ENCODE measurements at places on chromosomes 13 and 19. TPM values are rescaled to one million over a fixed set of nuclear protein-coding genes. Genes with fewer than 3 reads are reported as not detected.

GFY gene
- total RNA-seq, result not detected

SPACA4 gene
- not detected for total RNA-seq

TNNT1 gene
- total RNA-seq, result 0.84 TPM

KIR3DL2 gene
- total RNA-seq, result not detected

TPTE2 gene
- not detected for total RNA-seq
